ENCODE measurements at places on chromosomes 11 and 22. TPM values are rescaled to one million over a fixed set of nuclear protein-coding genes. Genes with fewer than 3 reads are reported as not detected.

Gene APOL5
- 1.6 TPM for total RNA-seq

Gene DNHD1
- 4.7 TPM for total RNA-seq

Gene RAC2
- total RNA-seq, result 0.52 TPM

Gene OR2D2
- total RNA-seq, result not detected

Gene PCSK7
- total RNA-seq, result 16.2 TPM

Gene ASPHD2
- total RNA-seq, result 1.0 TPM

Gene CNGA4
- not detected for total RNA-seq

Gene SLC17A6
- not detected for total RNA-seq

Gene SLC16A8
- total RNA-seq, result 1.0 TPM

Gene HOATZ
- not detected for total RNA-seq

Gene SDHAF2
- total RNA-seq, result 63.2 TPM

Gene ABTB2
- total RNA-seq, result 6.3 TPM

Gene ACAT1
- total RNA-seq, result 112 TPM

Gene RIBC2
- total RNA-seq, result 0.52 TPM

Gene CD3D
- total RNA-seq, result not detected

Gene APOBEC3F
- 1.0 TPM for total RNA-seq

Gene XRRA1
- total RNA-seq, result 4.2 TPM

Gene RBMXL2
- not detected for total RNA-seq

Gene APOL3
- 13.6 TPM for total RNA-seq

Gene OR5P2
- total RNA-seq, result not detected

Gene JAML
- 6.8 TPM for total RNA-seq

Gene TRPM5
- total RNA-seq, result under 0.01 TPM

Gene TYR
- not detected for total RNA-seq

Gene OPCML
- under 0.01 TPM for total RNA-seq

Gene TSGA10IP
- total RNA-seq, result not detected

Gene C11orf97
- not detected for total RNA-seq

Gene HBG2
- total RNA-seq, result 17,934 TPM

Gene OR51I2
- total RNA-seq, result not detected

Gene OR52E2
- not detected for total RNA-seq

Gene MS4A15
- not detected for total RNA-seq

Gene MUC15
- not detected for total RNA-seq

Gene GLYAT
- total RNA-seq, result not detected

Gene OR5B21
- not detected for total RNA-seq

Gene TXNRD2
- 13.6 TPM for total RNA-seq

Gene SCGB1D2
- total RNA-seq, result not detected

Gene MSANTD2
- total RNA-seq, result 9.4 TPM

Gene RAB3IL1
- total RNA-seq, result 9.4 TPM

Gene BIK
- total RNA-seq, result 0.52 TPM

Gene MOV10L1
- total RNA-seq, result 2.1 TPM

Gene GTSE1
- total RNA-seq, result 3.1 TPM

Gene DRD4
- not detected for total RNA-seq

Gene SCGB2A2
- not detected for total RNA-seq

Gene GDPD4
- total RNA-seq, result not detected

Gene PANX2
- total RNA-seq, result not detected

Gene SLC22A12
- total RNA-seq, result not detected

Gene PANX3
- total RNA-seq, result not detected

Gene CCDC15
- total RNA-seq, result 2.6 TPM

Gene OR5M11
- total RNA-seq, result not detected

Gene ANO9
- total RNA-seq, result not detected

Gene DUSP8
- total RNA-seq, result 0.52 TPM

Gene TRIM29
- 0.52 TPM for total RNA-seq

Gene MRE11
- 16.7 TPM for total RNA-seq

Gene TRIM48
- not detected for total RNA-seq

Gene MS4A3
- 6.8 TPM for total RNA-seq

Gene MMP1
- 0.52 TPM for total RNA-seq

Gene KCNE3
- 4.7 TPM for total RNA-seq

Gene KIRREL3
- total RNA-seq, result under 0.01 TPM

Gene OR4A15
- not detected for total RNA-seq

Gene TRIM3
- total RNA-seq, result 8.4 TPM

Data from skeletal muscle tissue (tissue), 5 donors.